Activated T-cell treated with anti-CD3 and anti-CD28 coated beads, Interleukin-2, amount 50 U/mL, for 4 hours (primary cell): ENCODE measurements at places on chromosomes 11 and 22.

GRCh38 chr22:11627436-11627797 is 3900.6 kb upstream of the OR11H1 start:
- DNase-seq: no peak

- DNase-seq: no peak
These were observed 270.5 kb downstream of the TENM4 start for GRCh38 chr11:79170321-79170720.

DNA sequence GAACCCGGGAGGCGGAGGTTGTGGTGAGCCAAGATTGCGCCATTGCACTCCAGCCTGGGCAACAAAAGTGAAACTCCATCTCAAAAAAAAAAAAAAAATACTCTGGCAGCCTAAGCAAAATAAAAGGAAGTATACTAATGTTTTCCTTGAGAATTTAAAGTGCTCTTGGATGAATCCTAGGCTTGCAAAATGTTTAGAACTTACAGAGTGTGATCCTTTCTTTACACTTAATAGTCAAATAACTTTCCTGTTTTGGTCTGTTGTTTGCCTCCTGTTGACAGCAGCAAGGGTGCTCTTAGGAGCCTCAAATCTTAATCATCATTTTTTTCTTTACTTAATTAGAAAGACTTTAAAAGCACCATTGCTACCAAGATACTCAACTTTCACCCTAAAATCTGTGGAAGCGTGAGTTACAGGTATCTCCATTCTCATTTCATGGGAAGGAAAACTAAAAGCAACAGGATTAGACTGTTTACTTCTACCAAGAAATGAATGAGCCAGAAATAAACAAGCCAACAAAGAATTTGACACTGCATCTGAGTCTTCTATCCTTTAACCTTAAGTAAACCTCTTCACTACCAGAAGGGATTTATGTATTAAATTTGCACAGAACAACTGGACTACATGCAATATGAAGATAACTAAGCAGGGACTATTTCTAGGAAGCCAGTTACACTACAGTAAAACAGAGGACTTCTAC is 38.7 kb upstream of the CRTAM start:
- no peak for DNase-seq

GRCh38 chr11:123139206-123139605 is 55.8 kb downstream of the CLMP start:
- DNase-seq: no peak

GRCh38 chr11:78820741-78821140 is 246.1 kb upstream of the NARS2 start:
- no peak for DNase-seq
